ENCODE measurements at places on chromosomes 16 and 17. TPM values are rescaled to one million over a fixed set of nuclear protein-coding genes. Genes with fewer than 3 reads are reported as not detected.

TMEM235 gene
- not detected for total RNA-seq

PAQR4 gene
- total RNA-seq, result 62.6 TPM

PRSS27 gene
- 2.0 TPM for total RNA-seq

SPNS3 gene
- 0.52 TPM for total RNA-seq

GRAPL gene
- total RNA-seq, result not detected

TP53TG3C gene
- not detected for total RNA-seq

UTS2R gene
- total RNA-seq, result not detected

ZCCHC14 gene
- 13.3 TPM for total RNA-seq

SLC5A11 gene
- total RNA-seq, result not detected

AATK gene
- 2.0 TPM for total RNA-seq

KRT36 gene
- total RNA-seq, result not detected

IRF8 gene
- 0.21 TPM for total RNA-seq

WDR59 gene
- total RNA-seq, result 32.0 TPM

LRRC36 gene
- 0.44 TPM for total RNA-seq

CES3 gene
- 0.44 TPM for total RNA-seq

MYADML2 gene
- 0.24 TPM for total RNA-seq

G6PC1 gene
- not detected for total RNA-seq

FAM20A gene
- total RNA-seq, result 20.5 TPM

CYGB gene
- 1.4 TPM for total RNA-seq

ADGRG1 gene
- 0.38 TPM for total RNA-seq

KCNAB3 gene
- 0.37 TPM for total RNA-seq

AARSD1 gene
- total RNA-seq, result 28.7 TPM

MYO15B gene
- 9.9 TPM for total RNA-seq

TBC1D3I gene
- not detected for total RNA-seq

FAM171A2 gene
- 23.7 TPM for total RNA-seq

TAF1C gene
- 38.8 TPM for total RNA-seq

KRT24 gene
- not detected for total RNA-seq

TBC1D3E gene
- not detected for total RNA-seq

SLFN11 gene
- total RNA-seq, result 0.41 TPM

PRDM7 gene
- not detected for total RNA-seq

TMEM98 gene
- total RNA-seq, result 59.8 TPM

TAT gene
- not detected for total RNA-seq

PDE6G gene
- 19.0 TPM for total RNA-seq

SLC38A8 gene
- total RNA-seq, result not detected

TSPOAP1 gene
- total RNA-seq, result 4.2 TPM

FBXO31 gene
- 27.6 TPM for total RNA-seq

KRTAP2-1 gene
- total RNA-seq, result not detected

HS3ST3B1 gene
- 3.8 TPM for total RNA-seq

TBC1D3C gene
- total RNA-seq, result 0.03 TPM

NPIPA2 gene
- total RNA-seq, result 0.94 TPM

SLFN12L gene
- total RNA-seq, result not detected

ASGR1 gene
- total RNA-seq, result 12.3 TPM

QPRT gene
- 165 TPM for total RNA-seq

TMIGD1 gene
- total RNA-seq, result not detected

PYY gene
- 1.8 TPM for total RNA-seq

SECTM1 gene
- total RNA-seq, result 0.94 TPM

PAGR1 gene
- 67.1 TPM for total RNA-seq

PSMD11 gene
- total RNA-seq, result 101 TPM

TBC1D3D gene
- not detected for total RNA-seq

KLHL10 gene
- 0.10 TPM for total RNA-seq

Measured in H7 (cell line).